ENCODE measurements at places on chromosomes 13 and 19.

- no peak for DNase-seq
Measured at GRCh38 chr13:96193728-96194310, 103.9 kb downstream of the HS6ST3 start.

GRCh38 chr13:69857183-69857821, 250.3 kb upstream of the ATXN8OS start:
- DNase-seq, result no peak

GRCh38 chr19:38022791-38023670, 116.0 kb downstream of the SIPA1L3 start:
- no peak for DNase-seq

DNA sequence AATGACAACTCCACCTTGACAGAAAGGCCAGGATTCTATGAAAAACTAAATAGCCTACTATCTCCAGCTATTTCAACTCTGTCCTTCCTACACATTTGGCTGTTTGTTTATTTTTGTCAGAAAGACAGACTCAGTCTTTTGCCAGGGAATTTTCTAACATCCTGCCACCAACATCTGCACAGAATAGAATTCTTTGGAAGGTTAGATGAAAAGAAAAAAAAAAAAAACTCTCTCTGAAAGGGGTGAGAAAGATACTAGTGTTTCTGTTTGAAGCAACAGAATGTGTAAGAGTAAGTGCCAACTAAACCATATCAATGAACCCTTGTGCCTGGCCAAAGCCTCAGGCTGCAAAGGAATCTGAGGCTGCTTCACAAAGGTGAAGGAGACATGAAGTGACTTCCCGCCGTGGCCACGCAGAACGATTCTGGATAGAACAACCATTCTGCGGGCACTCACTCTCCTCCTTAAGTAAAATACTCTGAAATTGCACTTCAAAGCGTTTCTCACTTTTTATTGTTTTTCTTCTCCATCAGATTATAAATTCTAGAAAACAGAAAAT, 498.2 kb downstream of the IRS2 start:
- no peak for DNase-seq

DNA sequence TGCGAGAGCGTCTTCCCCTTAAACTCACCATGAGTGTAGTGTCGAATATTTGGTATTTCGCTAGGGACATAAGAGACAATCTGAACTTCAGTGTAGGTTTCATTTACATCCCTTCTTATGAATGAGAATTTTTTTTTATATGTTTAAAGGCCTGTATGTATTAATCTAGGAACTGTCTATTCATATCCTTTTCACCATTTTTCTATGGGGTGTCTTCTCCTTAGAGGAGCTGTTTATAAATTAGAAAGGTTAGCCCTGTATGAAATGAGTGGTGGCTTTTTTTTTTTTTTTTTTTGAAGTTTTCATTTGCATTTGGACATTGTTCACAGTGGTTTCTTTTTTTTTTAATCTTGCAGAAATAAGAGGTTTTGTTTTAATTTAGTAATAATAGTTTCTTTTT, 7.6 kb downstream of the ZNF146 start:
- DNase-seq, result no peak

DNA sequence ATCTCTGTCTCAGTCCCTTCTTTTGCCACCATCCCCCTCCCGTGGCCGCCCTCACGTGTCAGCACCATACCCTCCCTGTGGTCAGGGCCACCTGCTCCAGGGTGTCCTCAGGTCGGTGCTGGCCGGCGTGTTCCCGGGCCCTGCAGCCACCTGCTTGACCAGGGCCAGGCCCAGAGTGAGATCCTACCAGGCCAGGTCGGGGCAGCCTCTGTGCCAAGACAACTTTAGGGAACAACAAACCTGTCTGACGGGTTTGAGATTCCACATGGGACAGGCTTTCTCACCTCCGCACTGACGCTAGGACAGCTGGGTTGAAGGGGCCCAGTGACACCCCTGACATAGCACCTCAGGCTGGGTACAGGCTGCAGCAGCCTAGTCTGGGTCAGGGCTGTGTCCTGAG, 7.5 kb upstream of the SBNO2 start:
- no peak for DNase-seq

DNA sequence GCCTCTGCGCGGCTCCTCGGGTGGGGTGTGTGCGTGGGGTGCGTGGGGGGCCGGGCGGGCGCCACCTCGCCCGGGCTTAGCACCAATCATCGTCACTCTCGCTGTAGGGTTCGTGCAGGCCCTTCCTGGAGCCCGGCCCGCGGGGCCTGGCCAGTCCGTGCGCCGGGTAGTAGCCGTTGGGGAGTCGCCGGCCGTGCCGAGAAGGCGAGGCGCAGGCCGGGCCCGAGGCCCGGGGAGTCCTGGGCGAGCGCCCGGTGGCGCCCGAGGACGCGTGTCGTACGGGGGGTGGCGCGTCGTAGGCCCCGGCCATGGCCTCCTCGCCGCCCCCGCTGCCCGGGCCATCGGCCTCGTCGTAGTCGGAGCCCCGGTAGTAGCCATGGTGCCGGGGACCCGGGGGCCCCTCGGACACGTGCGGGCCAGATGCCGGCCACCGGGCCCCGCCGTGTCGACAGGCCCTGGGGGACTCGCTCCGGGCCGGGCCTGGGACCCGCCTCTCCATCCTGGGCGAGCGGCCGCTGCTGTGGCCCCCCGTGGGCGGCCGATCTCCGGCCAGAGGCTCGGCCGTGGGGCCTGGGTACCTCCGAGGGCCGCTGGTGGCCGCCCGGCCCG, 57.1 kb downstream of the IER2 start:
- no peak for DNase-seq

- DNase-seq, result no peak
Measured at GRCh38 chr13:40251343-40252032, 415.0 kb downstream of the FOXO1 start.

- no peak for DNase-seq
Measured at GRCh38 chr13:36912973-36913372, 7.1 kb downstream of the SMAD9 start.

- peak; percentile 82 for DNase-seq
Measured at GRCh38 chr19:53908106-53908934, 758 bp upstream of the CACNG7 start.

All from occipital lobe (tissue), 3 donors.